AG10803 (cell line): ENCODE measurements at places on chromosomes 5 and 9.

DNA sequence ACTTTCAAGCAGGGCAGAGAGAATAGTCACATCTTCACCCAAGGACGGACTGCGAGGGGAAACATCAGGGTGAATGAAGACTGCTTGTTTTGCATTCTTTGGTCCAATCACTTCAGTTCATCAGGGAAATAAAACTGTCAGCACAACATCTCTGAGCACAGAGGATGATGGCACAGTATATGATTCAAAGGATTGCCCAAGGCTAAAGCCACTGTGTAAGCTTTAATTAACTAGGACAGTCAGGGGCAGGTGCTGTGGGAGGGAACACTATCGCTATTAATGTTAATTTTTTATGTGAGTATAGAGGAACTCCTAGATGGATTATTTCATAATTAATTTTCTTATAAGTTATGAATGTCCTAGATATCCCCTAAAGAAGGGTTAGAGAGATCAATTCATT is 112.1 kb downstream of the BASP1 start:
- no peak for DNase-seq

- no peak for DNase-seq
Measured at GRCh38 chr9:127846443-127847177, 7.8 kb downstream of the ENG start.

DNA sequence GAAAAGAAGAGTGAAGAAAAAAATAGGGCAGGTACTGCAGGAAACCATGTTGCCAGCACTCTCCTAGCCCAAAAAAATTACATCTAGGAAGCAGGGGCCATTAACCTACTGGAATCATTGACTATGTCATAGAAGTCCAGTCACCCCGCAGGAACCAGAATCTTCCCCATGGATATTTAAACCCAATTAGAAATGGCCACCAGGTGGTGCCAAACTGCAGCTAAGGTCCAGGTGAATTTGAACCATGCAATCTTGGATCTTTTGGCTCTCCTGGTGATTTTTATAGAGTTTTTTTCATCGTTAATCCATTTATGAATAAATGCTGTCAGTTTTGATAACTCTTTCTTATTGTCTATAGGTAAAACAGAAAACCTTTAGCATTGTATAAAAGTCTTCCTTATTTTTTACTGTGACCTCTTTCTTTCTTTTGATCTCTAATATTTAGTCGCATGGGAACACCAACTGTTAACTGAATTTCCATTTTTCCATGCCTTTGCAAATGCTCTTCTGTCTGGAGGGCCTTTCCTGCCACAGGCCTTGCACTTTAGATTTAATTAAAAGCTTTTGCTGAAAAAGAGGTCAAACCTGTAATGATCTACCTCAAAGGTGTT is 147.5 kb upstream of the FGF10 start:
- DNase-seq: peak; percentile 37

DNA sequence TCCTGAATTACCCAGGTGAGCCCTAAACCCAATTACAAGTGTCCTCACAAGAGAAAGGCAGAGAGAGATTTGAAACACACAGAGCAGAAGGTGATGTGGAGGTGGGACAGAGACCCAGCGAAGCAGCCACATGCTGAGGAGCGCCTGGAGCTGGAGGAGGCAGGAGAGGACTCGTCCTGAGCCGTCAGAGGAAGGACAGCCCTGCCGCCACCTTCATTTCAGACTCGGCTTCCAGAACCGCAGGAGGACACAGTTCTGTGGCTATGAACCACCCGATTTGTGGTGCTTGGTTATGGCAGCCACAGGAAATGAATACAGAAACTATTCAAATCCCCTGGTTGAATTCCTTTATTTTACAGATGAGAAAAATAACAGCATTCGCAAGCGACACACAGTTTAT is 16.4 kb upstream of the FBP1 start:
- DNase-seq: no peak

DNA sequence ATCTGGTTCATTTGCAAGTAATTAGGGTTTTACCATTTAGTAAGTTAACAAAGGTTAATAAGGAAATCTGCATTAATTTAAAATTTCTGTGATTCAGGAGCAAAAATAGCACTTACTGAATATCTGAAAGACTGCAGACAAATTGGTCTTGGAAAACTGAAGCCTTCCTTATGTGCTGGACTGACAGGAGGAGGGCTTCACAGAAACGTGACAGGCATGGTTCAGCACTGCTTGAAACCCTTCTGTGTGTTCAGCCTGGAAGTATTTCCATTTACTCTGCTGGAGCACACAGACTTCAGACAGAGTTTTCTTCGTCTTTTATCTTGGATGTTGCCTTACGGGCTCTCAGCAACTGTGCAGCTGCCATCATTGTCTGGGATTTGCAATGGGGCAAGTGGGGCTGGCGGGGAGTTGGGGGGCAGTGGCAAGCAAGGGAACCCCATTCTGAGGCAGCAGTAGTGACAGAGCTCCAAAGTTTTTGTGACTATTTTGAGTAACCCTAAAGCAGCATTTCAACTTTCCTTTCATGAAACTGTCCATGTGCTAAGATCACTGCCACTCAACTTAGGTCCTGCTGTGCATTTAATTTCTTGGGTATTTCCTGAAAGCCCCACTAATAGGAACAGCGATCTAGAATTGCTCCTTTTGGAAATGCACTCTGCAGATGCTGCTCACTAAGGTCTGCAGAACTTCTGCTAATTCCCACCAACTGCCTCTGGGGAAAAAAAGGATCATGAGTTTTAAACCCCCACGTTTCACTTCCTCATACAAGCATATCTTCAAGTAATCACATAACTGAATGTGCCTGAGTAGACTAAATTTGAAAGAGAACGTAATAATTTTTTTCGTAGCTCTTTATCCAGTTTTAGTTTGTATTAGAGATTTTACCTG is 56.6 kb downstream of the KCNN2 start:
- no peak for DNase-seq

DNA sequence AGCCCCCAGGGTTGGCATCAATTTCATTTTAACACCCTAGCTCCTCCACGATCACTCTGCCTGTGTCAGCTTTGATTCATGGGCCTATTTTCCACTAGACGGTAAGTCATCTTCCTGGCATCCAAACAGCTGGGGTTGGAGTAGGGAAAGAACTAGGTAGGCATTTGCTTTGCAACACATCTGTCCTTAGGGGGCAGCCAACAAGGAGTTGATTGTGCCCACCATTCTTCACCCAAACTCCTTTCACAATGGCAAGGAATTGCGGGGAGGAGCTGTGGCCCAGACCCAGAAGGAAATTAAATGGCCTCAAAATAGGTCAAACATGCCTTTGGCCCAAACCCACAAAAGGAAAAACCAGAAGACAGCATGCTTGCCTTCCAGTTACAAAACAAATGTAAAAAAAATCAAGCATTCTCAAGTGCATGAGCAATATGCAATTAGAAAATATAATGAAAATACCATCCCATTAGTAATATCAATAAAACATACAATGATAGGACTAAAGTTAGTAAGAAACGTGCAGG is 71.8 kb downstream of the NRG2 start:
- DNase-seq: no peak

GRCh38 chr9:124270504-124271335 is 13.0 kb downstream of the NEK6 start:
- no peak for DNase-seq

DNA sequence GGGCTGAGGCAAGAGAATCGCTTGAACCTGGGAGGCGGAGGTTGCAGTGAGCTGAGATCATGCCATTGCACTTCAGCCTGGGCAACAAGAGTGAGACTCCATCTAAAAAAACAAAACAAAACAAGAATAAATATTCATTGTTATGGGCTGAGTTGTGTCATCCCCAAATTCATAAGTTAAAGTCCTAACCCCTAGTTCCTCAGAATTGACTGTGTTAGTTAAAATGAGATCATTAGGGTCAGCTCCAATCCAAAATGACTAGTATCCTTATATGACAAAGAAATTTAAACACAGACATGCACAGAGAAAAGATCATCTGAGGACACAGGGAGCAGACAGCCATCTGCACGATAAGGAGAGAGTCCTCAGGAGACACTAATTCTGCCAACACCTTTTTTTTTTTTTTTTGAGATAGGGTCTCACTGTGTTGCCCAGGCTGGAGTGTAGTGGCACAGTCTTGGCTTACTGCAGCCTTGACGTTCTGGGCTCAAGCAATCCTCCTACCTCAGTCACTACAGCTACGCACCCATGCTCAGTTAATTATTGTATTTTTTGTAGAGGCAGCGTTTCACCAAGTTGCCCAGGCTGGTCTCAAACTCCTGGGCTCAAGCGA is 32.1 kb upstream of the GCNT1 start:
- no peak for DNase-seq

DNA sequence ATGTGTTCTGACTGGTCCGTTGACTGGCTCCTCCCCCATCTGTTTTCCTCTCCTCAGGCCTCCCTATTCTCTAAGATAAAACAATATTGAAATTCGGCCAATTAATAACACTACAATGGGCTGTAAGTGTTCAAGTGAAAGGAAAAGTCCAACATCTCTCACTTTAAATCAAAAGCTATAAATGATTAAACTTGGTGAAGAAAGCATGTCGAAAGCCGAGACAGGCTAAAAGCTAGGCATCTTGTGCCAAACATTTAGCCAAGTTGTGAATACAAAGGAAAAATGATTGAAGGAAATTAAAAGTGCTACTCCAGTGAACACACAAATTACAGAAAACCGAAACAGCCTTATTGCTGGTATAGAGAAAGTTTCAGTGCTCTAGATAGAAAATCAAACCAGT is 310.6 kb downstream of the SPOCK1 start:
- DNase-seq: no peak

DNA sequence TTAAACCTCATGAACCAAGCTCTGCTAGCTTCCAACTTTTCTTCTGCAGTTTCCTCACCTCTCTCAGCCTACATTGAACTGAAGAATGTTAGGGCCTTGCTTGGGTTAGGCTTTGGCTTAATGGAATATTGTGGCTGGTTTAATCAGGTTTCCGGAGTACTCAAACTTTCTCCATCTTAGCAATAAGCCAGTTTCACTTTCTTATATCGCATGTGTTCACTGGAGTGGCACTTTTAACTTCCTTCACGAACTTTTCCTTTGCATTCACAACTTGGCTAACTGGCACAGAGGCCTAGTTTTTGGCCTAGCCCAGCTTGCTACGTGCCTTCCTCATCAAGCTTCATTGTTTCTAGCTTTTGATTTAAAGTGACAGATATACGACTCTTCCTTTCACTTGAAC is 81.0 kb upstream of the MAST4 start:
- no peak for DNase-seq

GRCh38 chr5:32866138-32866537 is 155.0 kb downstream of the NPR3 start:
- peak; percentile 41 for DNase-seq

DNA sequence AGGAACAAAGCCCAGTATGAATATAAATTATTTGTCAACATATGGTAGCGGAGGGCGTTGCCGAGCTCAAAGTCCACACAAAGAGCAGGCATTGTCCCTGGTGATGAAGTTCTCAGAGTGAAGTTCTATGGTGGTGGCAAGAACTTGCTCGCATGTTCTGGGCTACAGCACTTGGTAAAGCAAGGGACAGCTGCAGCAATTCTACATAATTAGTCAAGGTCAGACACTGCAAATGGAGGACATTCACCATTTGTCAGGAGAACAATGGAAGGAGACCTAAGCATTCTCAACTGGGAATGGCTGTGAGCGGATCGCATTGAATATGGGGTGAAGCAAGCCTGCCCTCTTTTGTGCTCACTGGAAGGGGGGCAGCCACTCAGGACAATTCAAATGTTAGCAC is 503.8 kb upstream of the ADAMTS16 start:
- no peak for DNase-seq

GRCh38 chr9:129081388-129081904 is 535 bp downstream of the DOLPP1 start:
- no peak for DNase-seq

DNA sequence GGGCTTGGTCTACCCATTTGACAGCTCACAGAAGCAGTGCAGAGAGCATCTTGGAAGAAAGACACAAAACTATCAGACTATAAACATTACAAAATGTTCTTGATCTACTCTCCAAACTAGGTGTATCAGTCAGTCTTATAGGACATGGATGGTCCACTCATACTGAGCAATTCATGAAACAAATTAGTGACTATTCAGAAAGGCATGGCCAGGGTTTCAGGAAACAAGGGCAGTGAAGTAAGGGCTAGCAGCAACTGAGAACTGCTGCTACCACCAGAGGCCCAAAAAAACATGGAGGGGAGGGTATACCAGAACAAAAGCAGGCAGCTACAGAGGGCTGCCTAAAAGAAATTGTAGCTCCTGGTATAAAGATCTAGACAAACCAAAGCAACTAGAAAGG is 287.0 kb downstream of the PIK3R1 start:
- DNase-seq: no peak

DNA sequence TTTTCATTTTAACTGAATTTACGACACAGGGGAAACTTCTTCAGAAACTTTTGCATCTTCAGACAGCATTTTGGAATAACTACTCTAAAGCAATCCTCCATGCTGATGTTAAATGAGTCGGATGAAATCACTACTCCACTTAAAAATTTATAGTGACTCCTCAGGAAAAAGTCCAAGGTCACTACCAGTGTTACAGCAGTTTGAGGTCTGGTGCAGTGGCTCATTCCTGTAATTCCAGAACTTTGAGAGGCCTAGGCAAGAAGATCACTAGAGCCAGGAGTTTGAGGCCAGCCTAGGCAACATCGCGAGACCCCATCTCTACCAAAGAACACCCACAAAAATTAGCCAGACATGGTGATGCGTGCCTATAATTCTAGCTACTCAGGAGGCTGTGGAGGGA is 5.9 kb upstream of the GAS1 start:
- peak; percentile 65 for DNase-seq

GRCh38 chr9:130857864-130858738 is 23.0 kb downstream of the ABL1 start:
- peak; percentile 93 for DNase-seq

GRCh38 chr9:22389271-22389670 is 57.4 kb upstream of the DMRTA1 start:
- DNase-seq: no peak

- DNase-seq: no peak
Measured at GRCh38 chr9:114026335-114026734, 51.8 kb downstream of the AMBP start.

- no peak for DNase-seq
Measured at GRCh38 chr9:136137321-136138265, 18.9 kb upstream of the TMEM250 start.

GRCh38 chr9:86636519-86636918 is 282.3 kb upstream of the TUT7 start:
- DNase-seq: no peak

GRCh38 chr9:70262366-70262765 is 3.6 kb downstream of the SMC5 start:
- DNase-seq: no peak

- peak; percentile 23 for DNase-seq
Measured at GRCh38 chr5:67248703-67249589, 52.3 kb upstream of the CD180 start.

DNA sequence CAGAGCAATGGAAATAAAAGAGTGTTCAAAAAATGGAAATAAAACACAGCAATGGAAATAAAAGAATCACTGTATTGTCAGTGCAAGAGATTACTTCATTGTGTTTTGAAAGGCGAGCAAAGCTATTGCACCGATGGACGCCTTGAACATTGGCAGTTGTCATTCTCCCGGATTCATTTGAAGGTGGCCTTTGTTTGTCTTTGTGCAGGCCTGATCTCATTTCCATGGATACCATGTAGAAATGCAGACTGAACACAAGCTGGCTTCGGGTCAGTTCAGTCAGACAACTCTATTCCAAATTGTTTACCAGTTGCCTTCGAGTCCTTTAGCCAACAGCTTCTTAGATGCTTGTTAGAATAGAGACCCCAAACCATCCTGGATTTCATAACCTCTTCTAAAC is 8.3 kb downstream of the ITGA2 start:
- DNase-seq: no peak
